ENCODE measurements at places on chromosomes 6 and 20.

DNA sequence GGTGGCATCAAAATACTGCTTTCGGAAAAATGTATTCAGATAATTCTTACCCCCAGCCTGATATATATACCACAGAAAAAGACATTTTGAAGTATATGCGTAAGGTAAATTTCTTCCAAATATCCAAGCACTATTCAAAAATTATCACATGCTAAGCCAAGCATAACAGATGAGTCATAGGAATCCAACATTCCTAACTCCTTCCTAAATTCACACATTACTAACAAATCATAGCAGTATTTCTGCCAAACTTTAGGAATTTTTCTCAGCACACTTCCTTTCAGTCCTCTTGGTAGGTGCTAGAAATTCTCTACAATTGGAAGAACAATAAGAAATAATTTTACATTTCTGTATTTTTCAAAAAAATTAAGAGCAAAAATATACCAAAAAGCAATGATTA is 417.5 kb downstream of the EYS start:
- DNase-seq: no peak

GRCh38 chr6:150142670-150143515 is at the start of gene PPP1R14C:
TSS of gene PPP1R14C (plus strand) at chr6:150143044. CDS start at chr6:150143193, 149 bp downstream.
- no peak for DNase-seq

- no peak for DNase-seq
These were observed 178.0 kb downstream of the DTNBP1 start for GRCh38 chr6:15484821-15485220.

- DNase-seq: no peak
These were observed 24.8 kb upstream of the SYNDIG1 start for GRCh38 chr20:24444526-24445190.

- no peak for DNase-seq
These were observed 123.1 kb upstream of the GJE1 start for GRCh38 chr6:142009647-142010046.

DNA sequence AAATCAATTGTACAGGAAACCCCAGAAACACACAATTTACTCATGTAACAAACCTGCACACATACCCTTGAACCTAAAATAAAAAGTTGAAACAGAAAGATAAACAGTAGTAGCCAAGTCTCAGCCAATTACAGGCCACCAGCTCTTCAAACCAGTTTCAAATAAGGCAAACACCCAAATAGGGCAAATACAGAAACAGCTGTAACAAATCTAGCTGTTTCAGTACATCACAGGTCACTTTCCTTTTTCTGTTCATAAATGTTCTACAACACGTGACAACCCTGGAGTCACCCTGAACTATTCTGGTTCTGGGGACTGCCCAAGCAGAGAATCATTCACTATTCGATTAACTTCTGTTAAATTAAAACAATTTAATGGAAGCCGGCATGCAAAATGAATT is 329.0 kb downstream of the GJA1 start:
- DNase-seq: no peak

DNA sequence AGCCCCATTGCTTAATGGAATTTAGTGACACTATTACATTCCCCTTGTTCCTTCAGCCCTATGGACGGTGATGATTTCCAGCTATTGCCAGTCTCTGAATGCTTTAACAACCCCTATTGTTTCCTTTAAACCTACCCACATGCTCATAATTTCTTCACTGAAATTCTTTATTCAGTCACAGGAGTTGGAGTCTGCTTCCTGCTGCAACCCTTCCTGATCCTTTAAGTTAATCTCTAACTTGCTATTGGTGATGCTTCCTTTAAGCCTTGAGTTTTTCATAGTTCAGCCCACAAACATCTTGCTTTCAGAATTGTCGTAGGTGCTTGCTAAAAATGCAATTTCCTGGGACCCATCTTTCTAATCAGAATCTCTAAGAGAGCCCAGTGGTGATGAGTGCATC is 66.3 kb upstream of the TNFAIP3 start:
- no peak for DNase-seq
